Activated CD4-positive, CD25-positive, alpha-beta regulatory T cell (primary cell): ENCODE measurements at places on chromosomes 2 and 18.
A peak's percentile ranks its signal among the peaks of the same experiment; 100 is the strongest.

DNA sequence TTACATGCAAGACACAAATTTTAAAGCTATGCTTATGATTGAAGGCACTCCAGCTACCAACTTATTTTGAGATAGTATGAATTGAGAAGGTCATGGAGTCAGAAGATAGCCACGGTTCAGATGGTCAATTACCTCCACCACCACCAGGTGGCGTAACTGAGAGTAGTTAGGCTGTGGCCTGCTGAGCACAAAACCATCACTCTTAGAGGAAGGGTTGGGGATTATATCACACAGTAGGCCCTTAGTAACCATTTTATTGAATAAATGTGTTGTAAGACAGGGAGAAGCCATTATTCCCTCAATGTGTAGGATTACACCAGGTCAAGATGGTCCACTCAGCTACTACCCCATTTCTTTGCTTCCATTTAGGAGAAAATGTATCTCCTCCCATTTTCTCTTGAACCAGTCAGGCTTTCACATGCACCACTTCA, 18.8 kb downstream of the KLHL41 start:
- DNase-seq, result peak; percentile 57

GRCh38 chr2:157777427-157777826, 98.7 kb downstream of the ACVR1 start:
- peak; percentile 30 for DNase-seq

GRCh38 chr2:101892377-101892776, 99.4 kb upstream of the IL1R2 start:
- DNase-seq, result no peak

GRCh38 chr18:49006641-49007454, 56.1 kb upstream of the SMAD7 start:
- no peak for DNase-seq

- no peak for DNase-seq
Measured at GRCh38 chr2:109582928-109583895, 30.6 kb downstream of the SEPTIN10 start.

DNA sequence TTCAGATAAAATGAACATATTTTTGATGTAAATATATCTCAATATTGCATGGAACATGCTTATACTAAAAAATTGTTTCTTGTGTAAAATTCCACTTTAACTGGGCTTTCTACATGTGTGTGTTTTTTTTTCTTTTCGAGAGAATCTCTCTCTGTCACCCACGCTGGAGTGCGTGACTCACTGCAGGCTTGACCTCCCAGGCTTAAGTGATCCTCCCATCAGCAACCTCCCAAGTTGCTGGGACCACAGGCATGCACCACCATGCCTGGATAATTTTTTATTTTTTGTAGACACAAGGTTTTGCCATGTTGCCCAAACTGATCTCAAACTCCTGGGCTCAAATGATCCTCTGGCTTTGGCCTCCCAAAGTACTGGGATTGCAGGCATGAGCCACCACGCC, 254.6 kb downstream of the LOXHD1 start:
- DNase-seq, result no peak

DNA sequence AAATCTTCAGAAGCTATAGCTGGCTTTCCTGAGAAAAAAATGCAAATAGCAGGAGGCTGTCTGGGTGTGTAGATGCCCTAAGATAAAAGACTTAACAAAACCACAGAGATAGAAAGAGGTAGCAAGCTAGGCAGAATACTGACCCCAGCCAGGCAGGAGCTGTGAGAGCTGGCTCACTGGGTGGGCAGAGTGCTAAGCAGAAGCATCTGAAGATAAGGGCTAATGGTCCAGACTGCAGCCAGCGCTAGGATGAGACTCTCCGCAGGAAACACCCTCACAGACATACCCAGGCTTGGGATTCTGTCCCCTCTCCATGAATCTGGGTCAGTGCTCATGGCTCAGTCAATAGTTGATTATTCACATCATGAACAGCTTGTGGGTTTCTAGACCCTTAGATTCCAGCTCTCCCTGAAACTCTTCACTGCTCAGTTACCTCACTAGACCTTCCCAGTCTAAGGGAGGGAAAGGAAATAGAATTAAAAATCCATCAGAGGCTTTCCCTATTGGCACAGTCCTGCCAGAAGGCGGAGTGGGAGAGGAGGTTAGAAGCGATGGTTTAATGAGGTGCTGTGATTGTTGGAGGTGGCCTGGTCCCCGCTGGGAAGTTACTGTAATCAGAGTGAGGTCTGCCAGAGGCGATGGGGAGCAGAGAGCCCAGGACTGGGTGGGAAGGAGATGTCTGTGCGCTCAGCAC, 21.4 kb upstream of the CCBE1 start:
- no peak for DNase-seq

- DNase-seq, result no peak
Measured at GRCh38 chr2:195608768-195609454, 48.1 kb upstream of the SLC39A10 start.

GRCh38 chr2:33212151-33212550, 264.3 kb upstream of the RASGRP3 start:
- DNase-seq, result no peak

- no peak for DNase-seq
Measured at GRCh38 chr2:8229546-8229986, 452.3 kb upstream of the ID2 start.

DNA sequence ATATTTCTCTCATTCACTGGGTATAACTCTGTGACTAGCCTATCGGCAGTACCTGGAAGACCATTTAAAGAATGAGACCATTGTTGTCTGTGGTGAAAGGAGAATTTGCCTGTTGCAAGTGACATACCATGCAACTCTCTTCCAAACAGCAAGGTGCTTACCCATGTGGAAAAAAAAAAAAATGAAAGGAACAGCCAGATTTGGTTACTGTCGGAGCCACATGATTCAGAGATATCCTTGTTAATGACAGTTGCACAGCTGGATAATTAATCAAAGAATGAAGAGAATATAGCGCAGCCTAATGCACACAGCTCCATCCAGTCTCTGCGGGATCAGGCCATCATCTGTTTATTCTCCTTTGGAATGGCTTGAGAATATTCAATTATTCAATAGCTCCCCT, 141.8 kb downstream of the HRH4 start:
- no peak for DNase-seq

- no peak for DNase-seq
Measured at GRCh38 chr18:77298172-77298571, 48.5 kb downstream of the GALR1 start.

- DNase-seq, result no peak
Measured at GRCh38 chr18:36757081-36757480, 71.7 kb downstream of the TPGS2 start.

DNA sequence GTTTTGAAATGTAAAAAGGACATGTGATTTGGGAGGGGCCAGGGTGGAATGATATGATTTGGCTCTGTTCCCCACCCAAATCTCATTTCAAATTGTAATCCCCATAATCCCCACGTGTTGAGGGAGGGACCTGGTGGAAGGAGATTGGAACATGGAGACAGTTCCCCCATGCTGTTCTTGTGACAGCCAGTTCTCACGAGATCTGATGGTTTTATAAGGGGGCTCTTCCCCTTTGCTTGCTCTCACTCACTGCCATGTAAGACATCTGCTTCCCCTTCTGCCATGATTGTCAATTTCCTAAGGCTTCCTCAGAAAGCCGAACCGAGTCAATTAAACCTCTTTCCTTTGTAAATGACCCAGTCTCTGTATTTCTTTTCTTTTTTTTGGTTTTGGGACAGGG, 39.2 kb downstream of the FECH start:
- DNase-seq, result no peak

- no peak for DNase-seq
Measured at GRCh38 chr2:84938194-84938879, 32.6 kb upstream of the KCMF1 start.

- DNase-seq, result no peak
Measured at GRCh38 chr2:107700073-107700472, 126.6 kb upstream of the RGPD4 start.

GRCh38 chr2:64439194-64439593, 14.8 kb upstream of the LGALSL start:
- no peak for DNase-seq

DNA sequence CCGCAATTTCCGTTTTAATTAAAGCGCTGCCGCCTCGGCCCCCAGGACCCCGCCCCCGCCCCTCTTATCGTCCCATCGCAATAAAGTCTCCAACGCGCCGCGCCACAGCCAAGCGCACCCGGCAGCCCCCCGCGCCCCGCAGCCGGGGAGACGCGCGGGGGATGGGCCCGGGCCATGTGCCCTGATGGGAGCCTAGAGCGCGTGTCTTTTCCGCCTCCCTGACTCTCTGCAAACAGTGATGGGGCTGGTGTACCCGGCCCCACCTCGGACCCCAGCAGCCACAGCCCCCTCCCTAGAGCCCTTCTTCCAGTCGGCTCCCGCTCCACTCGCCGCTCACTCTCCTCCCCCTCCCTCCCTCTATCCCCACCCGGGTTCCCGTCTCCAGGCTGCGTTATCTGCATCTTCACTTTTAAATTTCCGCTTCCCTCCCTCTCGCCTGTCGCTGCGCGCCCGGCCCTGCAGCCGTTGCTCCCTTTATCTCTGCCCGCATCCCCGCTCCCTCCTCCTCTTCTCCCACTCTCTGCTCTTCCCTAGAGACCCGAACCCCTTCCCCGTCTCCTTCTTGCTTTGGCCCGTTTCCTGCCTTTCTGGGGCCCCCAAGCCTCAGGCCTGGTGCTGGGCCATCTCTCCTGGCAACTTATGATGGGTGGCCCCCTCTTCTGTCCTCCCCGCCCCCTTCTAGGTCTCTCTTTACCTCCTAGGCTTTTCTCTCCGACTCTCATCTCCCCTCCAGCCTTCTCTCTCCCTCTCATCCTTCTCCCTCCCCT, 524 bp upstream of the FEV start:
- DNase-seq, result no peak

DNA sequence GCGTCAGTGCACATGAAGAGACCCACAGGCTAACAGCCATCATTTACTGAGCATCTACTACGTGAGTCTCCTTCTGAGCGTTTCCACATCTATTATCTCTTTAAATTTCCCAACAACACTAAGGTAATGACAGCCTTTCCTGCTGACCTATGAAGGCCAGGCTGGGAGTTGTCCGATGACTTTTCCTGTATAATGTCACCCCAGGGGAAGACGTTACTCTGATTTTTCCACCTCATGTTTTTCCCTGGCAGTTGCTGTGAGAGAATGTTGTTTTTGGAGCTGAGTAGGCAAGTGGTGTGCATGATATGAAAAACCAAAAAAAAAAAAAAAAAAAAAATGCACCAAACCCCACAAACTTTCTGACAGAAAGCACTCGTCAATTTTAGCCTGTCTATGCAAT, 207.6 kb downstream of the SLC8A1 start:
- DNase-seq, result no peak

- DNase-seq, result no peak
Measured at GRCh38 chr2:58517881-58518280, 276.8 kb upstream of the FANCL start.

DNA sequence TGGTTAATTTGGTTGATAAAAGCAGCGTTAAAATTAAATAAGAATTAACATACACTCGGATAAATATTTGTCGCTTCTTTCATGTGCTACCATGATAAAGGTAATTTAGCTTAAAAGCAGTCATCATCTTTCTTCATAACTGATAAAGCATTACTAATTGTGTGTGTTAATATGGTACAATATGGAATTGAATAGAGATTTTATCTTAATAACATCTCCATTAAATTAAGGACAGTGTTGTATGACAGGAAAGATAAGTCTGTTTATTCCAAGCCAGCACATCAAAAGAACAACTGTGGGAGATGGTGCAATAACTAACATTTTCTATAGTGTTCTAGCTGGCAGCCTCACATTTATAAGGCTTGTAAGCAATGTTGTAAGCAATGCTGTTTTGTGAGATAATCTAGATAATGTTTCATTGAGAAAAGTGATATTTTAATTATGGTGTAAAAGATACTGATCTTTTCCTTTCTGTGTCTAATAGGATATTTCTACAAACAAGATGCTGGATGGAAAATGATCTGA, 64.4 kb upstream of the AFF3 start:
- DNase-seq, result no peak

DNA sequence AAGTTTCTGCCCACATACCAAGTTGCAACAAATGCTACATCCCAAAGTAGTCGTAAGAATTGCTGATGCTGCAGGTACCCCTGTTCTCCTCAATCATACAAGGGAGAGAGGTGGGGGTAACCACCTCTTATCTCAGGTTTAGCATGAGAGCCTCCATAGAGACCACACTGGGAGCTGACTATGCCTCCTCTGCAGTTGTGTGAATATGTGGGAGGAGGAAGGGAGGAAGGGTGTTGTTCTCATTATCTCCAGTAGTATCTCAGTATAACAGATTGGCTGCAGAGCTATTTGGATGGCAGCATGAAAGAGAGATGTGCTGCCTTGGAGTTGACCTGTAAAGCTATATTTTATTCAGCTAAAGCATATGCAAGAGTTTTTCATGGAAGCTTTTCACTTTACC, 690.7 kb downstream of the KCNJ3 start:
- DNase-seq, result no peak

GRCh38 chr2:203340791-203341487, 12.7 kb downstream of the ABI2 start:
- DNase-seq, result no peak

DNA sequence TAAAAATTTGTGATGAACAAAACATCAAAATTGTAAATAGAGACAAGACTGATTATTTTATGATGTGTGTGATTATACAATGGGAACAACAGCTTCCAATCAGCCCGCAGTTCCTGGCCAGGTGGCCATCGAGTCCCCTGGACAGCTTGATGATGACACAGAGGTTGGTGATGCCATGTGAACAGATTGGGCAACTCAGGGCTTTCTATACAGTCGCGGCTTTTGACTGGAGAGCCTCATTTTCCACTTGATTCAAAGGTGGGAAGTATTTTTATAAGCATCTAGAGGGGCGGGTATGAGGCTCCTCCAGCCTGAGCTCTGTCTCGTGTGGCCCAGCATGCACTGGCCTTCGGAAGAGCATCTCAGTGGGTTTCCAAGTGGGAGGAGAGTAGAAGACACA, 14.9 kb upstream of the HPCAL1 start:
- DNase-seq, result no peak

GRCh38 chr2:210442878-210443277, 33.7 kb downstream of the LANCL1 start:
- no peak for DNase-seq

- no peak for DNase-seq
Measured at GRCh38 chr2:27897717-27898116, 7.2 kb downstream of the BABAM2 start.

DNA sequence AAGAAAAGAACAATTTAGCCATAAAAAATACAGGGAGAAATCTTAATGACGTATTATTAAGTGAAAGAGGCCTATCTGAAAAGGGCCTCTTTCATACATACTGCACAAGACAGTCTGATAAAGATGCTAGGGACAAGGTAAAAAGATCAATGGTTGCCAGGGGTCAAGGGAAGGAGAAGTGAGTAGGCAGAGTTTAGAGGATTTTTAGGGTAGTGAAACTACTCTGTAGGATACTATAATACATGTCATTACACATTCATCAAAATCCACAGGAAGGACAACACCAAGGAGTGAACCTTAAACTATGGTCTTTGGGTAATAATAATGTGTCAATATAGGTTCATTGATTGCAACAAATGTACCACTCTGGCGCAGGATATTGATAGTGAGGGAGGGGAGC, 289.3 kb downstream of the FSIP2 start:
- DNase-seq, result no peak

- no peak for DNase-seq
Measured at GRCh38 chr2:66698576-66699239, 263.8 kb downstream of the MEIS1 start.

GRCh38 chr2:160334028-160334741, 134.1 kb upstream of the ITGB6 start:
- DNase-seq, result no peak

- DNase-seq, result no peak
Measured at GRCh38 chr18:44520981-44521667, 159.6 kb upstream of the SETBP1 start.
